ENCODE measurements at places on chromosomes 6 and 20. TPM values are rescaled to one million over a fixed set of nuclear protein-coding genes. Genes with fewer than 3 reads are reported as not detected.
A peak's percentile ranks its signal among the peaks of the same experiment; 100 is the strongest.

GRCh38 chr6:13493147-13493546 lies 5.7 kb upstream of the GFOD1 start:
- no peak for DNase-seq

Gene ADGRF1
- total RNA-seq, result not detected

GRCh38 chr6:111759331-111759835 lies 113.9 kb downstream of the FYN start:
- DNase-seq, result no peak

DNA sequence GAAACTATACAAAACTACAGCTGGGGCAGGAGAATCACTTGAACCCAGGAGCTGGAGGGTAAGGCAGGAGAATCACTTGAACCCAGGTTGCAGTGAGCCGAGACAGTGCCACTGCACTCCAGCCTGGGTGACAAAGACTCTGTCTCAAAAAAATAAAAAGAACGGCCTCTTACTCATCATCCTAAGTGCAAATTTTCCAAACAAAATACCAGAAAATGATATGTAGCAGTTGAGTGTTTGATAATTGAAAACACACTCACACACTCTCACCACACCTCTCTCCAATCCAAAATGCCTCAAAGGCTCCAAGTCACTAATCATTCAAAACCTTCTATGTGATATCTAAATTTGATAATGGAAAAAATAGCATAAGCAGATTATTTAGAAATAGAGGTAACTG lies 198.6 kb upstream of the SHLD1 start:
- DNase-seq, result no peak

DNA sequence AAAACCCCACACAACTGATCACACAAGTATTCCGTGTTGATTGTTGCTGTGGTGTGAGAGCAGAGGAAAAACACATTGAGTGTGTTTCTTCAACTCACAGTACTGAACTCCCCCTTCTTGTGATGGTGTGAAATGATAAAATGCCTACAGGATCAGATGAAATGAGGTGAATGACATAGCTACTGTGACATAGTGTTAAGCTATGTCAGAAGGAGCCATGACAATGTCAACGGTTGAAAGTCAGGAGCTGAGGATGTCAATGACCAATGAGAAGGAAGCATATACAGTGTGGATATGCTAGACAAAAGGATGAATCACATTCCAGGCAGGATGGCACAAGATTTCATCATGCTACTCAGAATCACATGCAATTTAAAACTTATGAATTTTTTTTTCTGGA lies 38.8 kb downstream of the WASF1 start:
- DNase-seq, result no peak

Gene SLA2
- total RNA-seq, result 1.6 TPM

Gene METTL24
- total RNA-seq, result 3.0 TPM

DNA sequence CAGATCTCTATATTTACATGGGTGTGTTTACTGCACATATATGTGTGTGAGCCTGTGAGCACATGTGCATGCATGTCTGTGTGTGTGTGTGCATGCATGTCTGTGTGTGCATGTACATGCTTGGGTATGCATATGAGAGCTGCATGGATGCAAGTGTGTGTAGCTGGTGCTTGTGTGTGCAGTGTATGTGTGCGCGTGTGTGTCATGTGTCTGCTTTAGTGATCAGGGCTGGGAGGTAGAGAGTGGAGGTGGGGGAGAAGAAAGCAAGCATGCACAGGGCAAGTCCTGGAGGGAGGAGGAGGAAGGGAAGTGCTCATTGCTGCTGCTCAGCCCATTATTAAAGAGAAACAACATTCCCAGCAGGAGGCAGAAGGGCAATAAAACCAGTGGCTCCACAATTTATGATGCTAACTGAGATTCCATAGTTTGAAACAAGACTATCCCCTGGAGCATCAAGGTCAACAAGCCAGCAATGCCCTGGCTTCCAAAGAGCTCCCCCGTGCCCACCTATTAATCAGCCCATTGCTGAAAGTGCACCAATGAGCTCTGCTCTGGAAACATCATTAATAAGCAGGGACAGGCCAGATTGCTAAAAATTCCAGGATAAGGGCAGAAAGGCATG lies 414.0 kb downstream of the MAFB start:
- no peak for DNase-seq

- DNase-seq, result no peak
These were observed 107.4 kb upstream of the RIPOR2 start for GRCh38 chr6:25042984-25043725.

- peak; percentile 65 for DNase-seq
These were observed 23.3 kb upstream of the TOP1 start for GRCh38 chr20:41005361-41005729.

Gene BACH2
- total RNA-seq, result 9.1 TPM

Gene CCDC170
- 4.1 TPM for total RNA-seq

Gene PPP1R3G
- total RNA-seq, result 0.56 TPM

DNA sequence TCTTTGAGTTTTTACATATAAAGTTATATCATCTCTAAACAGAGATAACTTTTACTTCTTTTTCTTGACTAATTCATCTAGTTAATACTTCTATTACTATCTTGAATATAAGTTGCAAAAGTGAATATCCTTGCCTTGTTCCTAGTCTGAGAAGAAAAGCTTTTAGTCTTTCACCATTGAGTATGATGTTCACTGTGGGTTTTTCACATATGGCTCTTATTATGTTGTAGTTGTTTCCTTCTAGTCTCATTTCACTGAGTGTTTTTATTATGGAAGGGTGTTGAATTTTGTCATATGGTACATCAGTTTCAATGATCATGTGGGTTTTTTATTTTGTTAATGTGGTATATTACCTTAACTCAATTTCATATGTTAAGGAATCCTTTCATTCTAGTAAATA lies 488.3 kb downstream of the COL12A1 start:
- no peak for DNase-seq

- no peak for DNase-seq
These were observed 158.1 kb upstream of the FOXQ1 start for GRCh38 chr6:1153696-1154245.

DNA sequence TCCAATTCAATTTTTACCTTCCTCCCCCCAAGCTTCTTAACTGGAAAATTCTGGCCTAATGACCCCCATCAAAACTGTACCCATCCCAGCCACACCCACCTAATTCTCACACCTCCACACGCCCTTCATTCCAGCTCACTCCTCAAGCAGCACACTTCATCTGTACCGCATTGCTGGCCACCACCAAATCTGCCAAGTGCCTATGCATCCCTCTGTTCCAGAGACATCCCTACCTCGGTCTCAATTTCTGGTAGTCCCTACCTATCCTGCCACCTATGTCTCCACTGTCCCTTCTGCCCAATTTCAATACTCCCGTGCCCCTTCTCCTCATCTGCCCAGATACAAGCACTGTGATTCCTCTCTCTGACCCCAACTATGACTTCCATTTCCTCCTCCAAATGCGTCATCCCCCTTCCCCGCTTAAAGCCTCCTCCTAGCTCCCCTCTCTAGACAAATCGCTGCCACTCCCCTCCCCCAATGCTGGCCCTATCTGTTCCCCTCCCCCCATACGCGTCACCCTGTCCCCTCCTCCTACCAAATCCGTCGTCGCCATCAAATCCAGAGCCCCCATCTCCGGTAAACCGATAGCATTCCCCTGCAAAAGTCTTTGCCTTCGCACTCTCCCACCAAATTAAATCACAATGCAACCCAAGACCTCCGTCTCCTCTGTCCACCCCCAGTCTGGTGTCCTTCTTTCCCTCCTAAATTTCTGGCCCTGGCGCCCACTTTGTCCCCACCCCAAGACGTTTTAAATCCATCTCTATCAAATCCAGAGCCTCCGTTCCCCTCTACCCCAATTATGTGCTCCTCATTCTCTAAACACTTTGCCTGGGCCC lies 1.2 kb downstream of the MTCH1 start:
- DNase-seq, result peak; percentile 65

DNA sequence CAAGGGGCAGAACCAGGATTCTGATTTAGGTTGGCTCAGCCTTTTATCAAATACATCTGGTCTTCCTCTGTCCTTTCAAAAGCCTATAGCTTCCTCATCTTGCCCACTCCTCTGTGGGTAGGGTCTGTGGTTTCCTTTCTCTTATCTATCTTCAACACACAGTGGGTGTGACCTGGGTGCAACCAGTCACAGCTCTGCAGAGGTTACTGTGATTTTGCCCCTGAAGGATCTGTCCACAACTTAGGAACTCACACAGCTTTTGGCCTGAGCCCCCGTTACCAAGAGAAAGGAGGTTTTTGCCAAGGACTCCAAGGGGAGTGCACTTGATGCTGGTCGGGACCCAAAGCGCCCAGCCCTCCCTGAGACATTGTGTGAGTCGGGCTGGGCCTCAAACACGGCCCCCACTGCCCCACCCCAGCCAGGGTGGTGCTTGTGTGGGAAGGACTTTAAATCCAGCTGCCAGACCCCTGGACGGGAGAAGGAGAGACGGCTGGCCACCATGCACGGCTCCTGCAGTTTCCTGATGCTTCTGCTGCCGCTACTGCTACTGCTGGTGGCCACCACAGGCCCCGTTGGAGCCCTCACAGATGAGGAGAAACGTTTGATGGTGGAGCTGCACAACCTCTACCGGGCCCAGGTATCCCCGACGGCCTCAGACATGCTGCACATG lies at the start of gene PI16:
PI16 (plus strand) TSS at position 477 of the 670 bp plus-strand sequence; CDS start at position 500, 23 bp downstream.
- no peak for DNase-seq

GRCh38 chr6:73050706-73051105 lies 174.6 kb downstream of the KHDC1L start:
- DNase-seq, result no peak

DNA sequence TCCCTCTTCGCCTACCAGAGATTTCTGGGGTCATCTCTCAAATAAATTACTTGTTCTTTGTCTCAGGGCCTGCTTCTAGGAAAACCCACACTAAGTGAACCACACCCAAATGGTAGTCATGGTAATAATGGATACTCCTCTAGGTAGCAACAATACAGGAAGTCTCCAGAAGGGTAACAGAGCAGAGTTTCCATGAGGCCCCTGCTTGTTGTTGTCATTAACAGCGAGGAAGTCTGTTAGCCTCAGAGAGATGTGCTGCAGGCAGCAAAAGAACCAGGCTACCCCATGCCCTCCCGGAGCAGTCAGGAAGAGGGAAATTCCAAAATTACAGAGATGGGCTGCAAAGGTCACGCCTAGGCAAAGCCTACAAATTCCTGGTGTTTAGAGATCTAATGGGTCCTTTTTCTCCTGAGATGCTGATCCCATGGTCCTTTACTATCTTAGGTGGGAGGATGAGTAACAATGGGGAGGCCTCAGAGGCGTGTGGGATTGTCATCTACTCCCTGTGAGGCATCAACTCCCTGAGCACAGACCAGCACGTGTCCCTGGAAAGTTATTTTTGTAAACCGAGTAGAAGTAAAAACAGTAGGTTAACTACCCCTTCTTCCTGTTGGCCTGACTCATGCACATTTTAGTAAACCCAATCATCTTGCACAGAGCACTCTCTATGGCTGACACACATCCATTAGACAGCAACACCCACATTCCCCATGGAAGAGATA lies 10.1 kb downstream of the ISM1 start:
- DNase-seq, result no peak

DNA sequence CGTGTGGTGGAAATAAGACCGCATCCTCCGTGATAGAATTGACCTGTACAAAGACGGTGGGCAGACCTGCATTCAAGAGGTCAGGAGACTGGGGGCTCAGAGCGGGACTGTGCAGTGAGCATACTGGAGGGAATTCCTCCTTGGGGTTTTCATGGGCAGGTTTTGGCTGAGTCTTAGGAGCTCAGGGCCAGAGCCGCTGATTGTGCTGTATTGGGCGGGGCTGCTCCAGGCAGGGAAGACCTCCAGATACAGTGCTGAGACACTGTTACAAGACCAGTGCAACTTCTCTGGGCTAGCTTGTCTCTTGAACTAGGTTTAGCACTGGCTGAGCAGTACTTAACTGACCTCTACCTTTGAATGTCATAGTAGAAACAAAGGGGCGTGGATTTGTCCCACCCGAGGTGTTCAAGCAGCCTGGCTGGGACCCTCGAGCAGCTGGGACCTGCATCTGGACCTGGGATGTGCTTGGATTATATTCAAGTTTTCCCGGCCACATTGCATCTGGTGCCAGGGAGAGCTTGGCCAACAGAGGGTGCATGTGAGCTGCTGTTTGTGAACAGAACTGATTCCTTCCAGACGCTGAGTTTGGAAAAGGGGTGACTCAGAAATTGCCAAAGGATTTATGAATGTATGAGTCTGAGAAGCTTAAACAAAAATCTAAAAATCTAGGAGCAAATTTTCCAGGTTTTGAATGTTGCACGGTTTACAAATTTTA lies 33.4 kb upstream of the SLC22A1 start:
- no peak for DNase-seq
